ENCODE measurements at places on chromosomes 16 and 17. TPM values are rescaled to one million over a fixed set of nuclear protein-coding genes. Genes with fewer than 3 reads are reported as not detected.

KRTAP4-1 gene
- polyA plus RNA-seq: not detected

DNA sequence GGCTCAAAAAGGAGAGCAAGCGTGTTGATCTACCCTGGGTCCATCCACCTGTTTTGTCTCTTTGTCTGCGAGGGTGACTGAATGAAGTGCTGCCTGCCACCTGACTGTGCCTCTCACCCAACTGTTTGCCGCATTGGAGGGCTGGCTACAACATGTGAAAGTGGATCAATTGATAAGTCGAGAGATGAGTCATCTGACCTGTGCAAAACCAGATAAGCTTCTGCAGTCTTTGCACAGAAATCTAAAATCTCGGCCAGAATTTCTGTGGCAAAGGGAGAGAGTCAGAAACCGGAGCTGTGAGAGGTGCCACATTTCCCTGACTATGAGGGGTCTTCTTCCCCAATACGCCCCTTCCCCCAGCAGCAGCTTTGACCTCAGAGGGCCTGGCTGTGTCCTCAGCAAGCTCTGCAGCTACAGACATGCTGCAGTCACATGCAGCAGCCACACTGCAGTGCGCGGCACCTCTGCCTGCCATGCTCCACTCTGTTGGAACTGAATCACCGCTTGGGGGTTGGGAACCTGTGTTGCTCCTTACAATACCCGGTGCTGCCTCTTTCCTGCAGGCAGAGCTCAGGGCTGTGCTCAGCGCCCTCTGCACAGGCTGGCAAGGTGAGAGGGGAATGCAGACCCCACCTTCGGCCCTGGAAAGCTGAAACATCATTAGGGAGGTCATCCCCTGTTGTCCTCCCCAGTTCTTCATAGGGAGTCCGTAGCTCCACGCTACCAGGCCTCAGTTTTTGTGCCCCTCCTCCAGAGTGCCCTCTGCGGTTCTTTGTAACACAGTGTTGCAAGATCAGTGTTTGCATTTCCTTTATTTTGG is 16.2 kb upstream of the HAS3 start:
- DNase-seq: no peak
- peak overlapping the region; percentile 23 for H3K27ac ChIP-seq
- no peaks in the 10 kb centered on the region for H3K27me3 ChIP-seq
- no peak overlapping the region for H3K4me3 ChIP-seq

DNA sequence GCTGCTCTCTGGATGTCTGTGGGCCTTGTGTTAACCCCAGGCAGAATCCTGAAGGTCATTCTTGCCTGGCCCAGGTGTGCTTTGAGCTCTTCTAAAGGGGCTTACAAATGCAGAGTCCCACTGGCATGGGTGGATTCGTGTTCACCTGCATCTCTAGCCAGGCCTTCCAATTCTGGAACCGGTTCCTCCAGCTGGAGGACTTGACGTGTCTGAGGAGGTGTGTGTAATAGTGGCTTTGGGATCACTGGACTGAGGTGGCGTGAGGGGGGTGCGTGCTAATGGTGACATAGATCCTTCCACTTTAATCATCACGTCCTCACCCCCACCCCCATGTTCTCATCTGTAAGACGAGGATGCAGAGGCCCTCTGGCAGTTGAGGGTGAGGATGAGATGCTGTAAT is 4.8 kb downstream of the GSE1 start:
- no peaks in the 10 kb centered on the region for H3K27me3 ChIP-seq
- peaks cover 2% of the 10 kb centered on the region for H3K36me3 ChIP-seq
- H3K4me1 ChIP-seq: peaks cover 32% of the 10 kb centered on the region
- no peak overlapping the region for H3K4me3 ChIP-seq

- DNase-seq: no peak
- H3K27me3 ChIP-seq: no peaks in the 10 kb centered on the region
- peaks cover 42% of the 10 kb centered on the region for H3K36me3 ChIP-seq
- no peak overlapping the region for H3K27ac ChIP-seq
These were observed 17.0 kb downstream of the CAVIN1 start for GRCh38 chr17:42405963-42406495.

GRCh38 chr17:27525836-27526603 is 69.8 kb downstream of the KSR1 start:
- H3K36me3 ChIP-seq: no peaks in the 10 kb centered on the region
- no peaks in the 10 kb centered on the region for H3K4me1 ChIP-seq
- no peak overlapping the region for H3K4me3 ChIP-seq
- H3K27me3 ChIP-seq: no peaks in the 10 kb centered on the region

DNA sequence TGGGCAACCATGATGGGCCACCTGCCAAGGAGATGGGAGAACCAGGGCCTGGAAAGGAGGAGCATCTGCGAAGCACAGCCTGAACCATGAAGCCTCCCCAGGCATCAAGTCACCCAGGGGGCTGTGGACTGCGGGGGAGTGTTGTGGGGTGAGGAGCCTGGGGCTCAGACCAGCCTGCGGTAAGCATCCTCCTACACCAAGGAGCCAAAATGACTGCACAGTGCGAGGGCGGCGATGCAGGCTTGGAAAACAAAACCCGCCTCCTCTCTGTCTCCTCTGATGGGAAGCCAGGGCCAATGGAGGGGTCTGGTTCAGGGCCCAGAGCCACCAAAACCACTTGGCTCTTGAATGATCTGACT is 18.1 kb upstream of the MAF start:
- H3K4me1 ChIP-seq: no peaks in the 10 kb centered on the region
- no peak for DNase-seq
- H3K27me3 ChIP-seq: peaks cover 6% of the 10 kb centered on the region
- no peak overlapping the region for H3K27ac ChIP-seq
- no peak overlapping the region for H3K4me3 ChIP-seq

- peaks cover 24% of the 10 kb centered on the region for H3K4me1 ChIP-seq
- peaks cover 7% of the 10 kb centered on the region for H3K36me3 ChIP-seq
- H3K4me3 ChIP-seq: no peak overlapping the region
- DNase-seq: no peak
- no peak overlapping the region for H3K27ac ChIP-seq
These were observed 5.9 kb upstream of the WDR81 start for GRCh38 chr17:1718362-1719165.

CTRB1 gene
- polyA plus RNA-seq: not detected

KRTAP4-4 gene
- polyA plus RNA-seq: not detected

DNA sequence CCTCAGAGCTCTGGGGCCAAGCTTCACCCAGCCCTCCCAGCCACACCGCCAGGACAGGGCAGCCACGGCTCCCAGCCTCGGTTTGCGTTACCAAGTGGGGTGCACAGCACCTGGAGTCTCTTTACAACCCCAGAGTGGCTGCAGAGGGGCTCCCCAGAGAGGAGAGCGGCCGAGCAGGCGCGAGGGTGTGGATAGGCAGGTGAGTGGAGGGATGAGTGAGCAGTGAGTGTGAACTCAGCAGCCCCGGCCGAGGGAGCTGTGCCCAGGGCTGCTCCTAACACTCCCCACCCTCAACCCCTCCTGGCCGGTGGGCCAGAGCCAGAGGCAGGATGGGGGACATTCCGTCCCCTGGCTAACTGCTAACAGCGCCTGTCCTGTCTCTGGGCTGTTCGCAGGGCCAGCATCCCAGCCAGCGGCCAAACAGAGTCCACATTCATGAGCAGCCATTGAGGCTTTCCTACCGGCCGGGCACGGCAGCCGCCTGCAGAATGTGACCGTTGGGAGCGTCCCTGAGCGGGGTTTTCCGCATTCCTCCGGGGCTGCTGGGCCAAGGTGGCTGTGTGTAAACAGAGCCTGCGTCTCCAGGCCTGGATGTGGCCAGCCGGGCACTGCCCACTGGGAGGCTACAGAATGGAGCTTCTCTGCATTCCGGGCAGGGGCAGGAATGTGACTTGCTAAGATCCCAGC is 5.3 kb downstream of the ZNF469 start:
- no peak overlapping the region for H3K4me3 ChIP-seq
- no peaks in the 10 kb centered on the region for H3K36me3 ChIP-seq
- peaks cover 46% of the 10 kb centered on the region for H3K27me3 ChIP-seq
- no peaks in the 10 kb centered on the region for H3K4me1 ChIP-seq

DNA sequence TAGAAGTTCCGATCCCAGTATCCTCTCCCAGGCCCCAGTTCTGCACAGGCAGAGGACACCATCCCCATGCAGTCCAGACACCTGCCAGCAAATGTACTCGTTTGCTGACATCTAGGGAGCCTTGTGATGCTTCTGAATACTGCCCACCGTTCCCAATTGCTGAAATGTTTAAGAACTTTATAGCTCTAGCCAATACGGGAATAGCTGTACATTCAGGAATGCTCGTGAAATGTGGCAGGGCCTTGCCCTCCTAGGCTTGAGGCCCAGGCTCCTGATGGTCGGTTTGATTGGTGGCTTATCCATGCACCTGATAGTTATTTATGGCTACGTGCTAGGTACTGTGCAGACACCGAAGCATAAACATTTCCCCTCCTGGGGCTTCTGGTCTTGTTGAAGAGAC is 255.5 kb downstream of the PRKCA start:
- H3K36me3 ChIP-seq: no peaks in the 10 kb centered on the region
- H3K27ac ChIP-seq: no peak overlapping the region
- no peaks in the 10 kb centered on the region for H3K27me3 ChIP-seq

DNA sequence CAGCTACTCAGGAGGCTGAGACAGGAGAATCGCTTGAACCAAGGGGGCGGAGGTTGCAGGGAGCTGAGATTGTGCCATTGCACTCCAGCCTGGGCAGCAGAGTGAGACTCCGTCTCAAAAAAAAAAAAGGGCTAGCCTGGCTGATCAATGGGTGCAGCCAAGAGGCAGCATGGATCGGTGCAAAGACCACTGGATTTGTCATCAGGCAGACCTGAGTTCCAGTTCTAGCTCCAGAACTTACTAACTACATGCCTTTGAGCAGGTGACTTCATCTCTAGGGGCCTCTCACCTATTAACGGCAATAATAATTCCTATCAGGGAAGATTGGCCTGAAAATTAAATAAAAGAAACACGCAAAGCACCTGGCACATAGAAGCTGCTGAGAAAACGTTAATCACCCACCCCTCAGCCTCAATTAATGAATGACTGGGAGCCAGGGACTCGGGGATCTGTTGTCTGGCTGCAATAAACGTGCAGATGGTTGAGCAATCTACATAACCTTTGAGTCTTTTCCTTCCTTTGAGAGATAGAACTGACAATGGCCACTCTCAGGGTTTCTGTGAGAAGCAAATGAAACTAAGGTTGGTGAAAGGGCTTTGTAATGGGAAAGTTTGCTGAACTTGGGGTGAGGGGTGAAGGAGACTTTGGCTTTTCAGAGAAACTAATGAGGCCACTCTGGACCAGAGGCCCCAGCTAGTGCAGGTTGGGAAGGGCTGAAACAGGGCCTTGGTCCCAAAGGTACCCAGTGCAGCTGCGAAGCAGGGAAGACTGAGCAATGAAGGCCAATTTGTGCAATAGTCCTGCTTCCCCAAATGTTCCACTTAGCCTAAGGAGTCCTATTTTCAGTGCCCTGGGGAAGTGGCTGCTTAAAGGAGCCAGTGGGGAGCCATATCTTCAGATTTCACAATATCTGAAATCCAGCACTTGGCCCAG is 7.6 kb downstream of the SEZ6L2 start:
- no peak overlapping the region for H3K27ac ChIP-seq
- H3K36me3 ChIP-seq: no peaks in the 10 kb centered on the region
- H3K4me1 ChIP-seq: no peaks in the 10 kb centered on the region
- DNase-seq: no peak
- no peak overlapping the region for H3K4me3 ChIP-seq
- H3K27me3 ChIP-seq: peaks cover 3% of the 10 kb centered on the region

DNA sequence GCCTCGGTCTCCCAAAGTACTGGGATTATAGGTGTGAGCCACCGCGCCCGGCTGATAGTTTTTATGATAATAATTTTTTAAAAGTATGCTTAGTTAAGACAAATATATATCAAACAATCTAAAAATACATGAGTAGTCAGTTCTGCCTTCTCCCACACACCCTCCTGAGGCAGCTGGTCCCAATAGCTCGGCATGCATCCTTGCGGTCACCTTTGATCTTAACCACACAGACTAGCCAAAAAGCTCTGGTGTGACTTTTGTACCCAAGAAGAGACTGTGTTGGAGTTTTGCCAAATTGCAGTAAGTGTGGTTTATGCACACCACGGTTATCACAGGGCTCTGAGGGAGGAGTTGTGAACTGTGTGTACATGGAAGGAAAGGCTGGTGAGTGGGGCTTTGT is 25.6 kb downstream of the ATP6V0A1 start:
- peaks cover 14% of the 10 kb centered on the region for H3K36me3 ChIP-seq
- no peaks in the 10 kb centered on the region for H3K4me1 ChIP-seq
- no peaks in the 10 kb centered on the region for H3K27me3 ChIP-seq
- no peak overlapping the region for H3K4me3 ChIP-seq

CTCF gene
- 21.4 TPM for polyA plus RNA-seq

G6PC1 gene
- polyA plus RNA-seq: not detected

DNA sequence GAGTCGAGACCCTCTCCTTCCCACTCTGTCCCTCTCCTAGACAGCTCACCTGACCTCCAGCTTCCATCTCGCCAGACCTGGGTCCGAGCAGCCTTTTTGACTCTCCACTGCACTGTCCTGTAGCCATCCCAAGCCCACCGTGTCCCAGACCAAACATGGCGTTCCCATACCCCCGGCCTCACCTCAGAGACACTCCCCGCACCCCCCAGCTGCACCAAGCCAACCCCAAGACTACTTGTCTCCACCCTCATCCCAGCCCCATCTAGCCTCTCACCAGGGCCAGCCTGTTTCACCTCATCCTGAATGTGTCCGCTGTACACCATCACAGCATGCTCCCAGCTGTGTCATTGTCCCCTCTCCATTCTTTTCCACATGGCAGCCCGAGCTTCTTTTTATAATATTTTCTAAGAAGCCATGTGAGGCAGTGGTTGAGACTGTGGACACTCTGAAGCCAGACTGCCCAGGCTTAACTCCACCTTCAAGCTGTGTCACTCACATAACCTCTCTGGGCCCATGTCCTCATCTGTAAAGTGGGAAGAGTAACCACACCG is 1.5 kb downstream of the MYO15A start:
- DNase-seq: no peak
- no peaks in the 10 kb centered on the region for H3K27me3 ChIP-seq
- no peak overlapping the region for H3K27ac ChIP-seq
- H3K36me3 ChIP-seq: peaks cover 4% of the 10 kb centered on the region
- no peaks in the 10 kb centered on the region for H3K4me1 ChIP-seq
- no peak overlapping the region for H3K4me3 ChIP-seq

- no peaks in the 10 kb centered on the region for H3K36me3 ChIP-seq
- H3K27me3 ChIP-seq: peaks cover 32% of the 10 kb centered on the region
- no peak overlapping the region for H3K27ac ChIP-seq
These were observed 21.6 kb downstream of the IGF2BP1 start for GRCh38 chr17:49018748-49019147.

CES5A gene
- polyA plus RNA-seq: not detected

GRCh38 chr17:16906680-16907079 is 65.2 kb downstream of the TNFRSF13B start:
- no peaks in the 10 kb centered on the region for H3K36me3 ChIP-seq
- H3K27ac ChIP-seq: no peak overlapping the region
- DNase-seq: no peak

Measured in keratinocyte (primary cell).